ENCODE measurements at places on chromosomes 12 and 14.

DNA sequence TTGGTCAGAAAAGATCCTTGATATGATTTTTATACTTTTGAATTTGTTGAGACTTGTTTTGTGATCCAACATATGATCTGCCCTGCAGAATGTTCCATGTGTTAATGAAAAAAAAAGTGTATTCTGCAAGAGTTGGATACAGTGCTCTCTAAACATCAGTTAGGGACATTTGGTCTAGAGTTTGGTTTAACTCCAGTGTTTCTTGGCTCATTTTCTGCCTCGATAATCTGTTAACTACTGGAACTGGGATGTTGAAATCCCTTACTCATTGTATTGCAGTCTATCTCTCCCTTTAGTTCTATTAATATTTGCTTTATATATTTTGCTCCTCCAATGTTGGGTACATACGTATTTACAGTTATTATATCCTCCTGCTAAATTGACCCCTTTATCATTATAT, 18.3 kb upstream of the TXNRD1 start:
- DNase-seq, result no peak

- peak; percentile 85 for DNase-seq
Measured at GRCh38 chr12:74412606-74413230, 124.9 kb upstream of the ATXN7L3B start.

DNA sequence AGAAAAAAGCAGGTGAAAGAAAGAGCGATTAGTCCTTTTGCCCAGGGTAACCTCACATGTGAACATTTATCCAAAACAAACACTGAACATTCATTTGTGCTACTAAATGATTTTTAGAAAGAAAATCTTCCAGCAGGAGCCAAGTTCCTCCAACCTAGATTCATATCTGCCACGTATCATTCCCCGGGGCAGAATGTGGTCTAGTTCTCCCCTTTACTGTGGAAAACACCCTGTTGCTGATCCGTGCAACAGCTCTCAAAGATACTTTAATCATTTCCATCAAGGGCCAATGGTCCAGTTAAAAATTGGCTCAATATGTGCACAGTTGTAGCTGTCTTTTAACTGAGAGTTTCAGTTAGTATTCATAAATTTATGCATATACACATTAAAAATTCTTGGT, 479.1 kb downstream of the ATP23 start:
- no peak for DNase-seq

- DNase-seq, result no peak
Measured at GRCh38 chr14:34826661-34827060, 48.5 kb downstream of the BAZ1A start.

DNA sequence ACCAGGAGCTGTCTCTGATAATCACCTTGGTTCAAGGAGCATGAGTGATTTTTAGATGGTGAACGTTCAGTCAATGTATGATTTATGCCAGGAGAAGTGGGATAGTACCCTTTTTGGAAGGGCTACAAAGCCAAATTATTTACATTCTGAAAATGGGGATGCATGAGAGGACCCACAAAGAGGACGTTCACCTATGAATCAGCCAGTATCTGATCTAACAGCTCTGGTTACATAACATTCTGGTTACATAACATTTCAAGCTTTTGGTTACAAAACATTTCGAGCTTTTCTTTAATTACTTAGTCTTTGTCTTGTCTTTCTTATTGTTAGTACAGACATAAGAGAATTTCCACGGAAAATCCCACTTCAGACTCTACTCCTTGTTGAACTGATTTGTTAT, 68.8 kb downstream of the SLCO1A2 start:
- DNase-seq, result no peak

DNA sequence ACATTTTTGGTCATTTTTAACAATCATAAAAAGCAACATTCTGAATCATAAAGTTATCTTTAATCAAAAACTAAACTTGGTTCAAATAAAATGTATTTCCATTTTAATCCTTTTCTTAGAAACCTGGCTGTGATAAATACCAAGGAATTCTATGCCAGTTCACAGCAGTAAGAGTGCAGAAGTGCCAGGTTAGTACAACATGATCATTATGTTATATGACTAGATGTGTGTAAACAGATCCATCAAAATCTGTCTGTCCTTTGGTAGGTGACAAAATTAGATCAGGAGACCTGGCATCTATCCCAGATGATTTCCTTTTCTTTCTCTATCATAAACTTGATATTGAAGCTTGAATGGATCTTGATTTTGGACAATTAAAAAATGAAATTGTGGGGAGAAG, 200.6 kb upstream of the STXBP6 start:
- DNase-seq, result peak; percentile 17

DNA sequence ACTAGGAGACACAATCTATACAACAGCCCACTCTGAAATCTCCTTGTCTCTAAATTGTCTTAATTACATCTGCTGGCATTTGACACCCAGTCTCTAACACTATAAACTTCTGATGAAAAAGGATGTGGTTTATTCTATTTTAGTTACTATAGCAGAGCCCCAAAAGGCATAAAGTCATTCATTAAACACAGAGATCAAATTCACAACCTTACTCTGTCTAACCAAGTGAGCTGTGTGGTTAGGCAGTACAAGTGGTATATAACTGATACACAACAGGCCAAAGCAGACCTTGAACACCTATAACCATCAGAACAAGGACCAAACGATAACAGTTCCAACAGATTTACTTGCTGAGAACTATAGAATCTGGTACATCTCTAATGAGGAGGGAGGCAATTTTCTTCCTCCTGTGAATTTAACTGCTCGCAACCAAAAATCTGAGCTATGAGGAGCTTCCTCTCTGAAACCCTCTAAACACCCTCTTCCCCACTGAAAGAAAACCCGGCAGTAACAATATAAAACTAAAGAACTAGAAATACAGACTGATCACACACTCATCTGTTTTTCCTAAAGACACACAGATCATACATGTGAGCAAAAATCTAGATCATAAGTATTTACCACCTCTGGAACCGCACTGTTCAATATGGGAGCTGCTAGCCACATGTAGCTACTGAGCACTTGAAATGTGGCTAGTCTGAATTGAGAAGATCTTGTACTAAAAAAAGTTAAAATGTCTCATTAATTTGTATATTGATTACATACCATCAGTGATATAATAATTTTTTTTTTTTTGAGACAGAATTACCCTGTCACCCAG, 17.7 kb downstream of the SPPL3 start:
- no peak for DNase-seq

- DNase-seq, result peak; percentile 30
Measured at GRCh38 chr12:53190108-53190729, 9.5 kb upstream of the CSAD start.

DNA sequence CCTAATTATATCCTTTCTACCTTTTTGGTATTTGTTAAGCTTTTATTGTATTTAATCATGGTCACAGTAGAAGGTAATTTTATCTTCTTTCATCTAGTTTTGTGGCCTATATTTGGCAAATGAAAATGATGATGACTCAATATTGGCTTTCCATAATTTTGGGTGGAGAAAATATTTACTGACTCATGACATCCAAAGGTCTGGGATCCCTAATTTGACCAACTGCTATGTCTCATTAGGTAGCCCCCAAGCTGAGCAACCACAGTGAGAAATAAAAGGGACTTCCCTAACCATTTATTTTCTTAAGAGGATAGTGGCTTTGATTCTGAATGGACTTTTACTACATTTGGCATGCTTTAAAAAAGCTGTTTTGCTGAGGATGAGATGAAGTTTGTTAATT, 289.5 kb downstream of the RMST start:
- DNase-seq, result no peak

DNA sequence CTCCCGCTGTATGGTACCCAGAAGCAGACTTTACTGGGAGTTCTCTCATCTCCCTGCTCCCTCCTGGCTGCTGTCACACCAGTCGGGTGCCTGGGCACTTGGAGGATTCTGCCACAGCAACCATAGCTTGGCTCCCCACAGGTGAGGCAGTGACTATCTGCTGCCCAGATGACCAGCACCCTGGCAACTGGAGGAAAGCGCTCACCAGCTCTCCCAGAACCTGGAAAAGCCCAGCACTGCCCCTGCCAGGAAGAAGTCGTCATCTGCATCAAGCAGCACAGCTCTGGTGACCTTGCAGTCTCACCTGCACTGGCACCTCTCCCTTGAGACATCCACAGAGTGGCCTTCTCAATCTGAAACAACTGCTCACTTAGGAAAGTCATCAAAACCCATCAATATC, 31.9 kb upstream of the TC2N start:
- peak; percentile 15 for DNase-seq

GRCh38 chr12:92759634-92760268, 57.0 kb downstream of the PLEKHG7 start:
- DNase-seq, result no peak

GRCh38 chr14:32667287-32667686, 271.4 kb upstream of the NPAS3 start:
- no peak for DNase-seq

DNA sequence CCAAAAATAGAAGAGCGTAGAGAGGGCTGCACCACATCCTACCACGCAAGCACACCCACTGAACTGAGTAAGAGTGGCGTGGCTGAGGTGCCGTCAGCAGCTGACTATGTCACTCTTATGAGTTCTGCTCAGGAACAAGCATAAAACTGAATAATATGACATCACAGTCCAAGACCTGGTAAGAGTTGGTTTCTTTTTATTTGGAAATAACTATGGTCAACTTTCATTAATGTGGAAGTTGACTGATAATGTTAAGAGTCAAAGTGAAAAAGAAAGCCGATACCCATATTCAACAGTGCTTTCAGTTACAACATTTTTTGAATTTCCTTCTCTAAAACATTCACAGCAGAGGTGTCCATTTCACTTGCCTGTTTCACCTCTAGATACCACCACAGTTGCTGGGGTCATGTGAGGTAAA, 44.6 kb downstream of the GNS start:
- no peak for DNase-seq

GRCh38 chr12:93709386-93709785, 32.2 kb downstream of the CRADD start:
- no peak for DNase-seq

DNA sequence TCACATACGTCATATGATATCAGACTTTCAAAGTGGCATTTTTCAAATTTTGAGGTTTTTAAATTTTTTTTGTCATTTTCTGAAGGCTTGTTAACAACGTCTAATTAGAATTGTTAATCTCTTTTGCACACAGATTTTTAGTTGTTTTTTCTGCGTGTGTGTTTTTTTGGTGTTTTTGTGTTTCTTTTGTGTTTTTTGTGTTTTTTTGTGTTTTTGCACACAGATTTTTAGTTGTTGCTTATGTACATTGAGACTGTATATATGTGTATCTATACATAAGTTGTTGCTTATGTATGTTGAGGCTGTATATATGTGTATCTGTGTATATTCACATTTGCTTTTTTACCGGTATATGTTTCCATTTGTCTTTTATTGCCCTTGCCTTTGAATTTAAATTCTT, 30.8 kb downstream of the ARID2 start:
- DNase-seq, result no peak

GRCh38 chr14:74784634-74785033, 21.5 kb downstream of the YLPM1 start:
- DNase-seq, result no peak

GRCh38 chr14:92074555-92074954, 31.8 kb downstream of the ATXN3 start:
- DNase-seq, result no peak

- DNase-seq, result peak; percentile 79
Measured at GRCh38 chr12:117189725-117190209, 503 bp downstream of the FBXO21 start.

DNA sequence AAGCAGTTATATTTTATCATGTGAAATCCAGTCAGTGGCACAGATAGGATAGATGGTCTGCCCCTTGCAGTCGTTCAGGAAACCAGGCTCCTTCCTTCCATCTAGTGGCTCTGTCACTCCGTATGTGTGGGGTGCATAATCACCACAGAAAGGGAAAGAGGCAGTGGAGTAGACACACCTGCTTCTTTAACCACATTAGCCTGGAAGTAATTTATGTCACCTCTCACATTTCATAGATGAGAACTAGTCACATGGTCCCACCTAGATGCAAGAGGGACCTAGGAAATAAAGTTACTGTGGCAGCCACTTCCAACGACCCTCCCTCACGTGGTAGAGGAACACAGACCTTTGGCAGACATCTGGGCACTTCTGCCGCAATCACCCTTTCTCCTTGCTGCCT, 14.2 kb upstream of the RNU6-8 start:
- peak; percentile 78 for DNase-seq

- no peak for DNase-seq
Measured at GRCh38 chr14:80787876-80788275, 153.7 kb downstream of the CEP128 start.

DNA sequence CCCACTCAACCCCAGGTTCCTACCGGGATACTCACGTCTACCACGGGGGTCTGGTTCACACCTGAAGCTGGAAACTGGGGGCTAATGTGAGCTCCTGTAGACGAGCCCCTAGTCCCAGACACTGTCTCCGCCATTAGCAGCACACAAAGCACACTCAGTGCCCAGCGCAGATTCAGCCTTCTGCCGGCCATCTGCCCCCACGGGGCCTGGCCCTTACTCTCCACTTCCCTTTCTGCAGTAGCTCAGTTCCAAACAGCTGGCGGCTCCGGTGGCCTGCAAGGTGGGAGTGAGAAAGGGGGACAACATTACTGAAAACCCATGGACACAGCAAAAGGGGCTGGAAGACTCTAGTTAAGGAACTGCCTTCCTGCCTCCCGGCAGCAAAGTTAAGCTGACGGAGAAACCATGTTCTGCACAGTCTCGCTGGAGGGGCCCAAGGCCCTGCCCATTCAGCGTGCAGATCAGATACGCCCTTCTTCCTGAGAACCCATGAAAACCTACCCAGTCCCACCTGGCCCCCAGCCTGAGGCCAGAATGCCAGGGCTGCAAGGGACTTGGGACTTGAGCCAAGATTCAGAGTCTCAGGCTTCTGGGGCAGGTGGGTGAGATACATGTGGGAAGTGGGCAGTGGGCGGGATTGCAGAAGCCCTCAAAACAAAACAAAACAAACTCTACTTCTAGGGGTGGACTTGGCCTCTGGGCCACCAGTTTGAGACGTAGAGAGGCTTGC, 2.1 kb downstream of the SLC8B1 start:
- DNase-seq, result no peak

DNA sequence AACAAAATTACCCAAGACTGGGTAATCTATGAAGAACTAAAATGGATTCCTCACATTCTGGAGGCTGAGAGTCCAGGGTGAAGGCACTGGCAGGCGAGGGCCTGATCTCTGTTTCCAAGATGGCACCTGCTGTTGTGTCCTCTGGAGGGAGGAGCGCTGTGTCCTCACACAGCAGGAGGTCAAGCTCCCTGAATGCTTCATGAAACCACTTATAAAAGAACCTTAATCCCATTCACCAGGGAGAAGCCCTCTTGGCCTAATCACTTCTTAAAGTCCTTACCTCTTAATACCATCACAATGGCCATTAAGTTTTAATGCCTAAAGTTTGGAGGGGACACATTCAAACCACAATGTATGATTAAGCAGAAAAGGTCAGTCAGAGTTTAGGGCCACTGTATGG, 172.4 kb downstream of the EMP1 start:
- DNase-seq, result peak; percentile 64

Data from NCI-H1417 (cell line).